GM03348 (cell line): ENCODE measurements at places on chromosomes 12 and 14.

DNA sequence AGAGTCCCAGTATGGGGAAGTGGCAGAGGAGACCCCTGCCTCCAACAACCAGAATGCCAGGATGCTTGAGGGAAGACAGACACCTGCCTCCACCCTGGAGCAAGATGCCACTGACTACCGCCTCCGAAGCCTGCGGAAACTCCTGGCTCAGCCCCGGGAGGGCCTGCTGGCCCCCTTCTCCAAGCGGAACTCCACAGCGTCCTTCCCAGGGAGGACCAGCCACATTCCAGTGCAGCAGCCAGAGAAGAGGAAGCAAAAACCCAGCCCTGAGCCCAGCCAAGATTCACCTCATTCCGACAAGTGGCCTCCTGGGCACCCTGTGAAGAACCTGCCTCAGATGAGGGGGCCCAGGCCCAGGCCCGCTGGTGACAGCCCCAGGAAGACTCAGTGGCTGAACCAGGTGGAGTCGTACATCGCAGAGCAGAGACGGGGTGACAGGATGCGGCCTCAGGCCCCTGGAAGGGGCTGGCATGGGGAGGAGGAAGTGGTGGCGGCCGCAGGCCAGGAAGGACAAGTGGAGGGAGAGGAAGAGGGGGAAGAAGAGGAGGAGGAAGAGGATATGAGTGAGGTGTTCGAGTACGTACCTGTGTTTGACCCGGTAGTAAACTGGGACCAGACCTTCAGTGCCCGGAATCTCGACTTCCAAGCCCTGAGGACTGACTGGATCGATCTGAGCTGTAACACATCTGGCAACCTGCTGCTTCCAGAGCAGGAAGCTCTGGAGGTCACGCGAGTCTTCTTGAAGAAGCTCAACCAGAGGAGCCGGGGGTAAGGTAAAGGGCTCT lies 93.7 kb downstream of the B4GALNT3 start:
- DNase-seq, result no peak

GRCh38 chr12:17357396-17357795 lies 732.6 kb downstream of the RERGL start:
- no peak for DNase-seq

DNA sequence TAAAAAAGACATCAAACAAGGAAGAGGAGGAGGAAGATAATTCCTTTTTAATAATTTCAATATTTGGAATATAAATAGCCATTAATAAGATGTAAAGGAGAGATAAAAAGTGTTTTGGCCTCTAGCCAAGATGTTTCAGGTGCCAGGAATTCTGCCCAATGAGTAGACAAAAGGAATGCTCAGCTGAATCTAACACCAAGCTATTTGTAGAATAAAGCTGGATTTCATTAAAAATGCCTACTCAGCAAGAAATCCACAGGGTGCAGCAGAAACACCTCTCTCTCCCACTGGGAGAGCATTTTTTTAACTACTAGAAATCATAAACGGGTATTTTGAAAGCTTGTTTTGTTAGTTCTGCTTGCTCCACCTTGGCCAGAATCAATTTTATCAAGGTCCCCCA lies 4.1 kb upstream of the STAB2 start:
- DNase-seq, result no peak

DNA sequence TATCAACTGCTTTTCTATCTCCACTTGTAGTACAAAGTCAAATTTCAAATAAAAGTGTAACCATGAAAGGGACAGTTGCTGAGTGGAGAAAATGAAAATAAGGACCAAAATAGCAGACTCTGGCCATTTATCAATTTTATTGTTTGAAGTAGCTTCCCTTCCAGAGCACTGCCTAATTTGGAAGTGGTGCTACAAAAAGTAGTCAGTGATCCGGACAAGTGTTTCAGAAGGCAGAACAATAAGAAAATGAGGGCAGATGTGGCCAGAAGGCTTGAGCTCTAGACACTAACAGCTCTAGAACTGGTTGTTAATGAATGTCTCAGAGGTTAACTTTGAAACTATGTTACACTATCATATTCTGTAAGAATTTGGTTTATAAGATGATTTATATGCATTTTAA lies 48.9 kb downstream of the ABCC9 start:
- no peak for DNase-seq

- peak; percentile 79 for DNase-seq
These were observed at the start of gene CCDC38 for GRCh38 chr12:95942524-95943329. TSS of gene CCDC38 (minus strand) at chr12:95942614. CDS start at chr12:95936509, 6,105 bp downstream.

GRCh38 chr14:65208548-65208947 lies 106.2 kb upstream of the MAX start:
- DNase-seq, result no peak

DNA sequence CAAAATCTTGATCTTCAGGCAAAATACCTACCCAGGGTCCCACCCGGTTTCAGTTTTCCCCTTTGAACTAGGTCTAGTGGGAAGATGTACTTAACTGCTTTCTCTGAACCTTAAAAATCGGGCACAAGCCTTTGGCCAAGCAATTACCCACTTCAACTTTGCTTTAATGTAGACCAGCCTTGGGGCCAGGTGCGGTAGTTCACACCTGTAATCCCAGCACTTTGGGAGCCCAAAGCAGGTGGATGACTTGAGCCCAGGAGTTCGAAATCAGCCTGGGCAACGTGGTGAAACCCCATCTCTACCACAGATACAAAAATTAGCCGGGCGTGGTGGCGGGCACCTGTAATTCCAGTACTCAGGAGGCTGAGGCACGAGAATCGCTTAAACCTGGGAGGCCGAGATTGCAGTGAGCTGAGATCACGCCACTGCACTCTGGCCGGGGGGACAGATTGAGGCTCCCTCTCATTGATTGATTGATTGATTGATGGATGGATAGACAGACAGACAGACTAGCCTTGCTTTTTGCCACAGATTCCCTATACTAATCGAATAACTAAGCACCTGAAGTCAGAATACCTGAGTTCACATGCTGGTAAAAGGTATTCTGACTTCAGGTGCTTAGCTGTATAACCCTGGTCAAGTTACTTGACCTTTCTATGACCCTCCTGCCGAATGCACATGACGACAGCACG lies 1.9 kb downstream of the CLIP1 start:
- DNase-seq, result no peak

- DNase-seq, result peak; percentile 42
These were observed 5.9 kb downstream of the GPR84 start for GRCh38 chr12:54358191-54358944.

DNA sequence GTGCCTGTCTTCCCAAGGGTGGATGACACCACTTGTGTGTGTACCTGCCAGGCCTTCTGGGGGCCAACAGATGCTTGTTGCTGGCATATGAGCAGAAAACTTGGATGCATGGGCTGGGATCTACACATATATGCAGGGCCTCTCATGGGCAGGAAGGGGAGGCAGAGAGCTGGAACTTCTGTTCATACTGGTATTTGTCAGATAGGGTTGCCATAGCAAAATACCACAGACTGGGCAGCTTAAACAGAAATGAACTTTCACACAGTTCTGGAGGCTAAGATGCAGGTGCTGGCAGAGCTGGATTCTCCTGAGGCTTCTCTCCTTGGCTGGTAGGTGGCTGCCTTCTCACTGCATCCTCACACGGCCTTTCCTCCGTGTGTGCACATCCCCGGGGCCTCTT lies 121.8 kb downstream of the SUDS3 start:
- DNase-seq, result no peak

- DNase-seq, result no peak
These were observed 398.4 kb downstream of the NUAK1 start for GRCh38 chr12:105740369-105740768.
